ENCODE measurements at places on chromosomes 16 and 17.

- DNase-seq: peak; percentile 43
These were observed 326.6 kb downstream of the PHKB start for GRCh38 chr16:47787696-47788095.

GRCh38 chr17:80475910-80476876 is at the start of gene NPTX1:
Gene NPTX1 (minus strand): TSS chr17:80476607. CDS start chr17:80476446, 161 bp downstream.
- DNase-seq: peak; percentile 40

- DNase-seq: no peak
These were observed 6.3 kb downstream of the CDIP1 start for GRCh38 chr16:4532238-4532637.

GRCh38 chr16:2790631-2791030 is 3.3 kb upstream of the PRSS33 start:
- DNase-seq: no peak

GRCh38 chr16:30144017-30144416 is 21.0 kb upstream of the MAPK3 start:
- no peak for DNase-seq

- DNase-seq: peak; percentile 58
These were observed 404.1 kb downstream of the WWOX start for GRCh38 chr16:78503602-78504001.

GRCh38 chr17:11182430-11182829 is 58.6 kb upstream of the SHISA6 start:
- no peak for DNase-seq

- DNase-seq: no peak
These were observed 29.9 kb downstream of the PLCG2 start for GRCh38 chr16:81808933-81809480.

DNA sequence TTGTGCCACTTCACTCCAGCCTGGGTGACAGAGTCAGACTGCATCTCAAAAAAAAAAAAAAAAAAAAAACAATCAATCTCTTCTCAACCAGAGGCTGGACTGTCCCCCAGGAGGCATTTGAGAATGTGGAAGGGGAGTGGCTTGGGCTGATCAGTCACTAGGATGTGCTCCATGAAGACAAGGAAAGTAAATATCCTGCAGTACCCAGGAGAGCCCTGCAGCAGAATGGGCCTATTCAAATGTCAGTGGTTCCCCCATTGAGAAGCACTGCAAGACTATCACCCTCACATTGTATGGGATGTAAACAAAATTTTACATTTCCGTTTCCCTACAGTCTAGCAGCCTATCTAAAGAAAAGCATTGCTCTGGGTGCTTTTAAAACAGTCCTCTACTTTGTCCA is 70.3 kb downstream of the DNAH9 start:
- no peak for DNase-seq

DNA sequence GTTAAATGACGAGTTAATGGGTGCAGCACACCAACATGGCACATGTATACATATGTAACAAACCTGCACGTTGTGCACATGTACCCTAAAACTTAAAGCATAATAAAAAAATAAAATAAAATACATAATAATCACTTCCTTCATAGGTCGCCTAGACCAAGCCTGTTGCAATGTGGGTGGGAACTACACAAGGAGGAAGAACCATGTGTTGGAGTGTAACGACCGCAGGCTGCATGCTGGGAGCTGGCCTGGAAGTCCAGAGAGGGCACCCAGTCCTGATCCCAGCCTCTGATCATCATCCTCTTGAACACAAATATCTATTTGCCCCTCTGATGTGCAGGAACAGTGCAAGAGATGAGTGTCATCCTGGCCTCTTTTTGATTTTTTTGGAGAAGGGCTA is 224.7 kb upstream of the ASIC2 start:
- DNase-seq: no peak

GRCh38 chr17:733743-734142 is 1.3 kb downstream of the TLCD3A start:
- DNase-seq: no peak

DNA sequence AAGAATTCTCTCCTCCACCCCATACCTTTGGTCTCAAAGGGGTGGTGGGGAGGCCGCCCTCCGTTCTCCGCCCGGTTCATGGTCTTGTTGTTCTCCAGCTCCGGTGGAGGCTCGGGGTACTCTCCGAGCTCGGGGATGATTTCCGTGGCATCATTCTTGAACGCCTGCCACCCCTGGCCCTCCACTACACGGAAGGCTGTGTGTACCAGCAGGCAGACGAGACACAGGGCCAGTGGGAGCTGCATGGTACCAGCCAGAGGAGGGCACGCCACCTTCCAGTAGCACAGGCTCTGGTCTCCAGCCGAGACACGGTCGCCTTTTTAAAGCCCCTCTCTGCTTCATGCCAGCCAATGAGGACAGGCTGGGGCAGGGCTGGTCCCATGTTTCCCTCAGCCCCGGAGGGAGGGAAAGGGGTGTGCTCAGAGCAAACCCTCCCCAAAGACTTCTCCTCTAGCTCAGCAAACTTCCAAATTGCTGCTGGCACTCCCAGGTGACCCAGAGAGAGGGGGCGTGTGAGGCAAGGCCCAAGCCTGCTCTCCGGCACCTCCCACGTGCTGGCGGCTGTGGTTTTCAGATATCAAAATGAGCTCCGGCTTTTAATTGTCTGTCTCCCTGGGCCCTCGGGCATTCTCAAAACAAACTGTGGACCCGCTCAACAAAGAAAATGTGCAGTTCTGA is at the start of gene SOST:
TSS of gene SOST (minus strand) at position 295 of the 678 bp plus-strand sequence. CDS start at position 245, 50 bp downstream.
- DNase-seq: peak; percentile 11

GRCh38 chr16:72744076-72744793 is 303.7 kb downstream of the ZFHX3 start:
- DNase-seq: no peak

GRCh38 chr16:53078765-53079485 is 24.1 kb downstream of the CHD9 start:
- DNase-seq: no peak

- DNase-seq: no peak
These were observed 25.6 kb downstream of the GJC1 start for GRCh38 chr17:44804302-44805089.

GRCh38 chr17:79019632-79020584 is 4.1 kb upstream of the C1QTNF1 start:
- DNase-seq: peak; percentile 85

- DNase-seq: peak; percentile 30
These were observed 15.0 kb downstream of the TMEM92 start for GRCh38 chr17:50289278-50289677.

DNA sequence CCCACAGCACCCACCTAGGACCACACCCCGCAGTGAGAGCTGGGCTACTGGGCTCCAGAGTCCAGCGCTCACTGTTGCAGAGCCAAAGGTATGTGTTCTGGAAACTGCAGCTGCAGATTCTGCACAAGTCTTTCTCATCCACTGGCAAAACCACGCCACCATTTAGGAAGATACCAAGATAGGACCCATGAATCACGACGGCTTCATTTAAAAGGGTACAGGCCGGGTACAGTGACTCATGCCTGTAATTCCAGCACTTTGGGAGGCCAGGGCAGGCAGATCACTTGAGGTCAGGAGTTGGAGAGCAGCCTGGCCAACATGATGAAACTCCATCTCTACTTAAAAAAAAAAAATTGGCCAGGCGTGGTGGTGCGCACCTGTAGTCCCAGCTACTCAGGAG is 18.8 kb downstream of the FOXF1 start:
- DNase-seq: no peak

DNA sequence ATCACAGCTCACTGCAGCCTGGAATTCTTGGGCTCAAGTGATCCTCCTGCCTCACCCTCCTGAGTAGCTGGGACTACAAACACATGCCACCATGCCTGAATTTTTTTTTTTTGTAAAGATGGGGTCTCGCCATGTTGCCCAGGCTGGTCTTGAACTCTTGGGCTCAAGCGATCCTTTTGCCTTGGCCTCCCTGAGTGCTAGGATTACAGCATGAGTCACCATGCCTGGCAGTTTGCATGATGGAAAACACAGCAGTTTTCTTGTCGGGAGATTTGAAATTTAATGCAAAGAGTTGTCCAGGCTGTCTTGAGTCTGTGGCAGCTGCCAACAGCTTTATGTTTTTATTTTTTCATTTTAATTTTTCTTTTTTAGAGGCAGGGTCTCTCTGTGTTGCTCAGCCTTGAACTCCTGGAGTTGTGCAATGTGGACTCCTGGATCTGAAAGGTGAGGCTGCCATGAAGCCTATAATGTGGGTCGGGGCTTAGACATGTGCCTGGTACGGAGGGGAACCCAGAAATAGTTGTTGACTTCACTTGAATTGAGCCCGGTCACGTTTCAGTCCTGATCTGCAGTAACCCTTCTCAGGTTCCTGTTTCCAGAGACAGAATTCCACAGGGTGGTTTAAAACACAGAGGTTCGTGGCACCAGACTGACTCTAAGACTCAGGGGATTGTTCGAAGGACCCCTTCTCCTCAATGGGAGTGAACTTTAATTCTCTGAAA is 18.7 kb downstream of the CD300A start:
- DNase-seq: no peak

GRCh38 chr17:80270836-80271235 is 10.2 kb downstream of the RNF213 start:
- DNase-seq: peak; percentile 37

DNA sequence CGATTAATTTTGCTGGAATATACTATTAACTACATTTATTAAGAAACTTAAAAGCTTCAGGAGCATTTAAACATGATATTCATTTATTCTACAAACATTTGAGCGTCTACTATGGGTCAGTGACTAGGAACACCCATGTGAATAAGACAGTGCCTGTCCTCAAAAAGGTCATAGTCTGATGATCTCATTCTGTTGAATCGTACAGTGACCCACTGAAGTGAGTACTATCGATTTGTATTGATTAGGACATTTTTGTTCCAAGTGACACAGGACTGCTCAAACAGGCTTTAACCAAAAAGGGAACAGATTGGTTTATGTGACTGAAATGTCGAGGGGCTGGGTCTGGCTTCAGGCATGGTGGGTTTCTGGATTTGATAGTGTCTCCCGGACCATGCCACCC is 68.6 kb downstream of the WSB1 start:
- no peak for DNase-seq

GRCh38 chr16:17939122-17939536 is 397.4 kb downstream of the NPIPA8 start:
- DNase-seq: no peak

DNA sequence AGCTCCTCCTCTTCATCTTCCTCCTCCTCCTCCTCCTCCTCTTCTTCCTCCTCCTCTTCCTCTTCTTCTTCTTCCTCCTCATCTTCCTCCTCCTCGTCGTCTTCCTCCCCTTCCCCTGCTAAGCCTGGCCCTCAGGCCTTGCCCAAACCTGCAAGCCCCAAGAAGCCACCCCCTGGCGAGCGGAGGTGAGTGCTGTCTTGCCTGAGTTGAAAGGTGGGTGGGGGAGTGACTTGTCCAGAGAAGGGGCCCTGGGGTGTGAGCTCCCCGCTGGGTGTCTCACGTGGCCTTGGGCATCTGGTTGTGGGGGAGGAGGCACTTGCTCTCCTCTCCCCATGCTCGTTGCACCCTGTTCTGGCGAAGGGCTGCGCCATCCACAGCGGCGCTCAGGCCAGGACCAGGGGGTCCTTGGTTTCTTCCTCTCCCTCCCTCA is 8.0 kb downstream of the ELOB start:
- DNase-seq: peak; percentile 24

DNA sequence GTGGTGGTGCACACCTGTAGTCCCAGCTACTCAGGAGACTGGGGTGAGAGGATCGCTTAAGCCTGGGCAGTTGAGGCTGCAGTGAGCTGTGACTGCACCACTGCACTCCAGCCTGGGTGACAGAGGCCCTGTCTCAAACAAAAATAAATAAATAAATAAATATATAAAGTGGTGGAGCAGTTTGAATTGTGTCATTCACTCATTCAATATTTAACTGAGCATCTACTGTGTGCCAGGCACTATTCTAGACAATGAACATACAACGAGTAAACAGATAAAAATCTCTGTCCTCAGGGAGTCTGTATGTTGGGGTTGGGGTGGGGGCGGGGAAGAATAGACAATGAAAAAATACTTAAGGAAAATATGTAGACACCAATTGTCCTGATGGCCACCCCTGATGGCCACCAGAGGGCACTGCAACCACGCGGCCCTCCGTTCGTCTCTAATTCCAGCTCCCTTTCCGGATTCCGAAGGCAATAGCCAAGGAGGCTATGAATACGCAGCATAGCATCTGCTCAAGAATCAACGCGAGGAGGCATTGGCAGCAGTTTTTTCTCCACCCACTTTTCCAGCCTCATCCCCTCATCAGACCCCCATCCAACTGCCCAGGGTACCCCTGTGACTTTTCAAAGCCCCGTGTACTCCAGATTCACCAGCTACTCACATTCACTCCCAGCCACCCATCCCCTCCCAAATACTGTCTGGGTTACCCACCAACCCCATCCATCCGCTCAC is 21.4 kb downstream of the QPRT start:
- peak; percentile 88 for DNase-seq

DNA sequence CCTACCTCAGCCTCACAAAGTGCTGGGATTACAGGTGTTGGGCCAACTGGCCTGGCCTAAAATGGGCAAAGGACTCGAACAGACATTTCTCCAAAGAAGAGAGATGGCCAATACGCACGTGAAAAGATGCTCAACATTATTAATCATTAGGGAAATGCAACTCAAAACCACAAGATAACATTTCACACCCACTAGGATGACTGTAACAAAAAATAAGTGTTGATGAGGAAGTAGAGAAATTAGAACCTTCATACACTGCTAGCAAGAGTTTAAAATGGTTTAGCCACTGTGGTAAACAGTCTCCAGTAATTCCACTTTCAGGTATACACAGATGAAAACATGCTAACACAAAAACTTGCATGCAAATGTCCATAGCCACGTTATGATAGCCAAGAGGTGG is 5.7 kb downstream of the TMED6 start:
- DNase-seq: no peak

DNA sequence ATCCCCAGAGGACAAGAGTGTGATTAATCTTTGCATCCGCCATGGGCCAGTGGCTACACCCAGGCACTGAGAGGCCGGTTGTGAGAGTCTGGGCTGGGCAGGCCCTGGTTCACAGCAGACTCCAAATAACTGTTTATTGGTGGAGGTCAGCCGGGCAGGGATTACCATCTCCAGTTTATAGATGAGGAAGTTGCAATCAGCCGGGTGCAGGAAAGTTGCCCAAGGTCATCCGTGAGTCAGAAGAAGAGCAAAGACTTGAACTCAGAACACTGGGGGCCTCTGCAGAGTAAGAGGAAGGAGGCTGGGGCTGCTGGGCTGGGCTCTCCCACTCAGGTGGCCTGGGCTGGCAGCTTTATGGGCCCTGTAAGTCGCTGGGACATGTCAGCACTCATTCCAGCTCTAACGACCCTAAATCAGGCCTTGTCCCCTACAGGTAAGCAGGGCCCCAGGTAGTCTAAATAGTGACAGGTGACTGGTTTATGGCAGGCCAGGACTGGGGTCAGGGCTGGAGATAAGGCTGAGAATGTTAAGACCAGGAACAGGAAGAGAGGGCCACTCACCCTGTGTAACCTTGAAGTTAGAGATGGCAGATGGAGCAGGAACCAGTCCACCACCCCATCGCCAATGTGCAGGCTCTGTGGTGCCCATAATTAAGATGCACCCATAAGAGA is 2.1 kb upstream of the CA4 start:
- no peak for DNase-seq

GRCh38 chr17:19502517-19502916 is 31.1 kb upstream of the SLC47A1 start:
- peak; percentile 26 for DNase-seq

- DNase-seq: peak; percentile 53
These were observed 259.5 kb downstream of the IRX3 start for GRCh38 chr16:54027062-54027461.

Data from epithelial cell of esophagus (primary cell).